Iris pigment epithelial cell (primary cell): ENCODE measurements at places on chromosomes 5 and 9.

DNA sequence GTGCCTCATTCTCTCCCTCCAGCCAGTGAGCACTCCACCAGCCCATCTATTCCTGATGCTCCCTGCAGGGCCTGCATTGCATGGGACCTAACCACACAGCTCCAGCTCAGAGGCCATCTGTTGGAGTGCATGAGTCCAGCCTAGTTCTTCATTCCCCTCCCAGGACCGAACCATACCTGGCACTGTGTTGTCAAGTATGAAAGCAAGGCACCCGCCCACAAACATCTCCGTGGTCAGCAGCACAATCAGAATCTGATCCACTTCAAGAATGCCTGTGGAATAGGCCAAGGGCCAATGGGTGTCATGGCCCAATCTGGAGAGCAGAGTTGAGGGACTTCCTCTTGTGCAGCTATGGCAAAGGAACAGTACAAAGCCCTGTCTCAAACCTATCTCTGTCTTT is 5.9 kb downstream of the SLC23A1 start:
- no peak for DNase-seq

- no peak for DNase-seq
These were observed 562.3 kb upstream of the C9orf72 start for GRCh38 chr9:28135549-28135948.

DNA sequence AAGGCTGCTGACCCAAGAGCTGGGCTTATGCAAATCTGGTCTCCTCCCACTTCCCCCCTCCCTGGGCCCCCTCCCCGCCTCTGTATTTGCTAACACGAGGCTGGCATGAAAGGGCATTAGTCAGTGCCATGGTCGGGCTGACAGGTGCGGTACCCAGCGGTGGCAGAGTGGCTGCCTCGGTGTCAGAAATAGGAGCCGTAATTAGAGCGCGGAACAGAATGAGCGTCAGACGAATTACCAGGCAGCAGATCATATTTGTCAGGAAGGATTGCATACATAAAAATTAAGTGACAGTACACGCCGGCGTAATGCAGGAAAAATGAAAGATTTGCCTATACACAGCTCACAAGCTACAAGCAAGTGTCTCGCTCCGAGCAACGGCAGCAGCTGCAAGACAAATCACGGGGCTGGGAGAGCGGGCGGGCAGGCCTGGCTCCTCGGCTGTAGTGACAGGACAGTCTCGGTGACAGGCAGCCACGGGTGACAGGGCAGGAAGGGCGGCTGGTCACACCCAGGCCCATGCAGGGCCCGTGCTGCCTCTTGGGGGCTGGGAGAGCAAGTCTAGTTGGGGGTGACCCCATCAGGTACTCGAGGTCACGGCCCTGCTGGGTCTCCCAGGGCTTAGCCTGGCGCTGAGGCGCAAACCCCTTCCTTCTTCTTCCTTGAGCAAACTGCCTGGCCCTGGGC is 72.4 kb downstream of the NEK6 start:
- no peak for DNase-seq

DNA sequence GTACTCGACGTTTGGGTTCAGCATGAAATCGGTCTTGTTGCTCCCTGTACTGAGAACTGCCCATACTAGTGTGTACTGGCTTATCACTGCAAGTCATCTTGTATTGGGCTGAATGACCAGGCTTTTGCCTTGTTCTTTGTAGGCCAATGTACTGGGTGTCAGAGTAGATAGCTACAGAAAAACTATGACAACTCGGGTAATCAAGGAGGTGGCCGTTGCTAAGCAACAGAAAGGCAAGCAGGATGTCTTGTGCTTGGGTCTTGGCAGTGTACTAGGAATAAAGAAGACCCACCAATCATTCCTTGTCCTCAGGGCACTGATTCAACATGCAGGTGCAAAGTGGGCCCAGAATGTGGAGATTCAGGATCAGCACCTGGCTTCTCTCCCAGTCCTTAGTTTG is 11.9 kb upstream of the SHISAL2B start:
- no peak for DNase-seq

GRCh38 chr9:35605351-35606137 is 482 bp downstream of the TESK1 start:
- DNase-seq = peak; percentile 19

- no peak for DNase-seq
These were observed 58.1 kb upstream of the DHFR start for GRCh38 chr5:80712919-80713318.

GRCh38 chr5:129904667-129905472 is 605 bp downstream of the CHSY3 start:
- peak; percentile 13 for DNase-seq

DNA sequence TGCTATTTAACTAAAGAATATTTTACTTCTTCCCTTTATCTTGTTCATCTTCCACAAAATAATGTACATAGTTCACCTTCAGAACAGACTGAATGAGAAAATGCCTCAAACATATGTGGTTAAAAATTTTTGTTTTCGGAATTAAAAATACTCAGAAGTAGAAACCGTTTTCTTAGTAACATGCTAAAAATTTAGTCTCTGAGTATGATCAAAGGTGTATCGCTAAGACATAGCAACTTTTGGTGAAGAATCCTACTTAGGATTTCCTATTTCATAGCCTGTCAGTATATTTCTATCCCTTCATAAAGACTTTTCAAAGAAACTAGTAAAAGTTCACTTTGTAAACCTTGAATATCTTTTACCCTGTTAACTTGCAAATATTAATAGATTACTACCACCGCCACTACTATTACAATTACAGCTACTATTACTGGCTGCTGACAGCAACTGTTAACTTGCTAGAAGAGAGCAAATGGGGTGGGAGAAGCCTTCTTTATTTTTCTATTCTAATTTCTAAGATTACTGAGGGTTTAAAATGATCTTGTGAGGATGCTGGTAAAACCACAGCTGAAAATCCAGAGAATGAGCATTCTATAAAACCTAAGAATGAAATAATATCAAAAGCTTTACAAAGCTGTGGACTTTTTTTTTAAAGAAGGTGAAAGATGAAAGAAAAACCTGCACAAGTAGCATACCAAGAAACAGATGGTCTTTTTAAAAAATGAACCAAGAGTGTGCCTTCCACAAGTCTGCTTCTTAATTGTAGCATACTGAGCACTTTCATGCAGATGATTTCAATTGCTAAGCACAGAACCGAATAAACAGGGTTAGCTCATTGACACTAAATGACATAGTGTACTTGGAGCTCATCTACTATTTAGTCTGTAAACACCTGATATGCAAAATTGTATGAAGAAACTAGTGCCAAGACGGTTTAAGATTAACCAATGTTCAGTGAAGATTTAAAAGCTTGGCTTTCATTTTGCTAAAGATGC is 246.3 kb upstream of the EFNA5 start:
- no peak for DNase-seq

- DNase-seq = peak; percentile 12
These were observed 72.5 kb upstream of the CACNA1B start for GRCh38 chr9:137804908-137805630.

DNA sequence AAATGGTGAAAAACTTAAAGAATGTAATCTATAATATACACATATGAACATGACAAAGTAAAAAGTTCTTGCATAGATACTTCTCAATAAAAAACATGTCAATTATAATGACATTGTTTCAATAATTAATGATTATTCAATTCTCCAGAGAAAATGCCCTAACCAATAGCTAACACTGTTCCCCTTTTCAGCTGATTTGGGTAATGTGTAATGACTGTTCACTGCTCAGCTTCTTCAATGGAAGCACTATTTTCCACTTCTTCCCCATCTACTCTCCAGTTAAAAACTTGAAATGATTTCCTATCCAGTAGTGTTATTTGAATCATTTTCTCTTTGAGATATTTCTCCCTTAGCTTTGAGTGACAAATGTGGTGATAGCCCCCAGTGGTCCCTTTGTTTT is 62.3 kb downstream of the CEP120 start:
- no peak for DNase-seq

DNA sequence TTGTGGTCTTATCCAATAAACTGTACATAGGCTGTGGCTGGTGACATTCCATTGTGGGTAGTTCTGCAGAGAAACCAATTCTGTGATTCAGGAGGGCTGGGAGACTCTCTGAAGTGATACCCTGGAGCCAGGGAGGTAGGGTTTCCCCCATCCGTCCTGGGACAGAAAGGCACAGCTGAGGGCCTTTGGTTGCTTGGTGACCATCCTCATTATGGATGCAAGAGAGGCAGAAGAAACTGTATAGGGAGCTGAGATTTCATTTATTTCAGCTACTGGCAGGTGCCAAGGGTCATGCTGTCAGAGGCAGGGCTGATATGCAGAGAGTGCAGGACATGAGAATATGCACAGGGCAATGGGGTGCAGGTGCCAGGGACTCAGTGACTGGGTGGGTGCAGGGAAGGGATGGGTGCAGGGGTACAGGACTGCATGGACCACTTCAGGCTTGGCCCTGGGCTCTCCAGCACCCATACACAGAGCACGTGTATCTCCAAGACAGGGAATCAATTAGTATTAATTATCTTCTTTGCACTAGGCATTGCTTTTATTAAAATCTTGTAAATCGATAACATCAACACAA is 236.5 kb downstream of the ICE1 start:
- DNase-seq = no peak

- DNase-seq = peak; percentile 85
These were observed 381.8 kb downstream of the ADGRV1 start for GRCh38 chr5:90940227-90940995.

DNA sequence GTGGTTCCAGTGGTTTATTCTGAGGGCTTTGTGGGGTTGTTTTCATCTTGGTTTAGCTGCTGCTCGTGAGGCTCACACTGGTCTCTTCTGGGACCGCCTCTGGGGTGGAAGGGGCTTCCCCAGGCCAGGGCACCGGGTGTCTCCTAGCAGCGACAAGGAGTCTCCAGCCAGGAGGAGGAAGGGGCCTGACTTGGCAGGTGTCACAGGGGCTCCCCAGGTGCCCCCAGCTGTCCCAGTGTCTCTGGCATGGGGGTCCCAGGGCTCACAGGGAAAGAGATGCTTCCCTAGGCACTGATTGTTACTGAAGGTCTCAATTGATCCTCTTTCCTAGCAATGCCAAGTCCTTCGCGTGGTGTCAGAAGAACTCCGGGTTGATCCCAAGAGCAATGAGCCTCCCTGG is 241.1 kb upstream of the IRX4 start:
- no peak for DNase-seq

DNA sequence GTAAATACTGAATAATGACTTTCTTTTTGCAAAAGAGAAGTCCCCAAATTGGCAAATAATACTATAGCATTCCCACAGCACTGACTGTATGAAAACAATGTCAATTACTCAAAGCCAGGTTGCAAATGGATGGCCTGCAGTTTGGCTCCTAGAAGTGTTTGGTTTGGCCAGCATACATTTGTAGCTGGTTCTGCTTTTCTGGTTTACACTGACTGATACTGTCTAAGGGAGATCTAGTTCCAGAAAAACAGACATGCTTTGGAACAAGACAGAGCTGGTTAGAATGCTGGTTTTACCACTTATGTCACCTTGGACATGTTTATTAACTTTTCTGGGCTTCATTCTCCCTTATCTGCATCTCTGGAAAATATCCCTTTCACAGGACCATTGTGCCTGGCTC is 81.5 kb upstream of the TRPM3 start:
- DNase-seq = no peak

GRCh38 chr5:109908366-109908765 is 218.6 kb downstream of the MAN2A1 start:
- no peak for DNase-seq

DNA sequence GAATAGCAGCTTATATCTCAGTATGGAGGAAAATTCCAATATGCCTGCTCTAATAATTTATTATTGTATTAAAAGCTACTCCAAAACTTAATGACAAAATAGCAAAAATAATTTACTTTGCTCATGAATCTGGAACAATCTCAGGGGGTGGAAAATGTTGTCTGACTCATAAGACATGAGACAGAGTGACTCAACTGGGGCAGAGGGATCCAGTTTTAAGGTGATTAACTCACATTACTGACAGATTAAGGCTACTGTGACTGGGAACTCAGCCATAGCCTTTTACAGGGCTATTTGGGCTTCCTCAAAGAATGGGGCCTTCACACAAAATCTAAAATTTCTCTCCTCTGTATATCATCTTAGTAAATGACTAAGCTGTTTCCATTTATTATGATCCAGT is 1172.9 kb downstream of the CDH12 start:
- DNase-seq = peak; percentile 96

DNA sequence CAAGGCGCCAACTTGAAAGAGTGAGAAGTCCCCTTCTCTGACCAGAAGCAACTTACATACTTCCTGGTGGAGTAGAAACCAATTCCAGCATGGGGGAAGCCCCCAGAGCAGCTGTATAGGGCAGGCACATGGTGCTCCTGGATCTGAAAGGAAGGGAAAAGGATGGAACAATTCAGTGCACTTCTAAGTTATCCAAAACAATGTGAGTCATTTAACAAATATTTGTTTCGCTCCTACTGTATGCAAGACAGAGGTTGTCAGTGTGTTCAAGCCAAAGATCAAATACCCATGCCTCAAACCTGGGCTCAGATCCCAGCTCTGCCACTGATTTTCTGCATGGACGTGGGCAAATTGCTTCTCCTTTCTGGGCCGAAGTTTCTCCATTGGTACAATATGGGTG is 67.1 kb downstream of the LHX2 start:
- DNase-seq = peak; percentile 58

DNA sequence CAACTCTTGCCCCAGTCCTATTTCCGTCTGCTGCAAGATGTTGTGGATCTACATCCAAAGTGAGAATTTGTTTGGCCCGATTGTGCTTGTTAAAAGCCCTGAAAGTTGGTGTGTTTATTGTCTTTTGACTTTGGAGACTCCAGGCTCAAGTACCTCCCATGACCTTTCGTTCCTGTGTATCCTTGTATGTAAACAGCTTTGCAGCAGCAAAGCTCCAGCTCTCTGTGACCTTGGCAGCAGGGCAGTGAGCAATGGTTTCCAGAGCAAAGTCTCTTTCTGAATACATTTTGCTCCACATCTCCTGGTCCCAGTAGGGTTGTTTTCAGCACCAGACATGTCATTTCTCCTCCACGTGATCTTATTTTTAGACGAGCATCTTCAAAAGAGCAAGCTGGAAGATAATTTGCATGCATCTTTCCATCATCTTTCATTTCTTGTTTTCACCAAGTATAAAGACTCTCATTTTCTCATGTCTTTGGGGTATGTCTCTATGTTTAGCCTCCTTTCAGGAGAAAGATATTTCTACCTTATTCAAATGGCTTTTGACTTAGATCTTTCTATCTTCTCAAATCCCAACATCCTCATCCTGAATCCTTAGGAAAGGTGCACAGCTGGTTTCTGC is 68.1 kb upstream of the ERCC6L2 start:
- DNase-seq = peak; percentile 78

- no peak for DNase-seq
These were observed 133.4 kb downstream of the PAM start for GRCh38 chr5:102888483-102888882.
